GF-D8 (cell line): ENCODE measurements at places on chromosomes 7 and 10.

- DNase-seq: peak; percentile 8
Observed at GRCh38 chr7:103343758-103344452, 662 bp downstream of the DNAJC2 start.

DNA sequence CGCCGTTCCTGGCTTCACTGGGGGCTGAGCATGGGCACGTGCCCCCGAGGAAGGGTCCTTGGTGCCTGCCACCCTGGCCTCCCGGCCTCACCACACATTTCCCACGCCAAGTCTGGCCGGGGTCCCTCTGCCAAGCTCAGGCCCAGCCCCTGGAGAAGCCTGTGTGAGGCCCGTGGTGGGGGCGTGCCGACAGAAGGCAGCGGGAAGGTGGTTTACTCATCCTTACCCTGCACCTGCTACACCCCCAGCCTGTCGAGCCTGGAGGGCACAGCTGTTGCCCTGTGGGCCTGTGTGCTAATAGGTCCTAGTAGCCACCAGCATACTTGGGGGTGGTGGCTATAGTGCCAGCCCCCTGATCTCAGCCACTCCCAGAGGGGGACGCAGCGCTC lies 46.7 kb downstream of the NKX6-2 start:
- DNase-seq: no peak

GRCh38 chr10:31099664-31100063 lies 68.0 kb upstream of the ZNF438 start:
- DNase-seq: no peak

DNA sequence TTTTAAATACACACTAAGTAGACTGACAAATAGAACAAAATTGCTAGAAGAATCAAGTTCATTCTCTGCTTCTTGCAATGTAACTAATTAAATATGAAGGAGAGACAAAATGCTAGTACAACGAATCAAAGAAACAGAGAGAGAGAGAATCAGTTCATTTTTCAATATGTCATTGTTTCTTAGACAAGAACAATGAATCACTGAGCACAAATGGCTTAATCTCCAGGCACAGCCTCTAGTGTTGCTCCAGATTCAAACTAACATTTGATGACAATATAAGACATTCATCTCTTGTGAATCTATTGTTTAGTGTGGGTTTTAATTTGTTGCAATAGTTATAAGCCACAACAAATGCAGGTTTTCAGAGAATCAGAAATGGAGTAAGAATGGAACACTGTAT lies 357.4 kb upstream of the TMEM229A start:
- no peak for DNase-seq

GRCh38 chr7:66586181-66586580 lies 42.5 kb upstream of the KCTD7 start:
- no peak for DNase-seq

- no peak for DNase-seq
Observed at GRCh38 chr7:15459018-15459615, 102.7 kb downstream of the AGMO start.

GRCh38 chr10:122557516-122557915 lies 3.0 kb upstream of the DMBT1 start:
- no peak for DNase-seq

DNA sequence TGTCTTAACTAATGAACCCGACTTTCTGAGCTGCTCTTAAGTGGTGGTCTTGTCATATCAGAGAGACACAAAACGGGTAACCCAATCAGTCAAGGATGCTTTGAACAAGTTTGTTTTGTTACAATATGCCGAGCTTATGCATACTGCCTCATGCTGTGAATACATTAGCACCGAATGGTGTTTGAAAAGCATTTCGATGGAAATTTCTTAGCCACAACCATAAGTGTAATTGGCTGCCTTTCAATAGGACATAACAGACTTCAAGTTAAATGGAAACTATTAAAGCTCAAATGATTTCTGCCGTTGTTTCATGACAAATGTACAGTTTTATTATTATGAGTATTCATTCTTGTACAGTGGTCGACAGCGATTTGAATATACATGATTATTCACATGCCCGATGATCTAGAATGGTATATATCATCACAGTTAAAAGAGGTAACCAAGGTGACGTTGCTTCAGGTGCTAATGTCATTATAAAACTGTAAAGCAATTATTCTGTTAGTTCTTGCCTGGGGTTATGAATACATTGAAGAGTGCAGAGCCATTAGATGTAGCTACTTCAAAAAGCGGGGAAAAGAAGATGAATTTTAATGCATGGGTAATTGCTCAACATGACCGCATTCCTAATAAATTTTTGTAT lies 118.8 kb downstream of the EBF3 start:
- no peak for DNase-seq

DNA sequence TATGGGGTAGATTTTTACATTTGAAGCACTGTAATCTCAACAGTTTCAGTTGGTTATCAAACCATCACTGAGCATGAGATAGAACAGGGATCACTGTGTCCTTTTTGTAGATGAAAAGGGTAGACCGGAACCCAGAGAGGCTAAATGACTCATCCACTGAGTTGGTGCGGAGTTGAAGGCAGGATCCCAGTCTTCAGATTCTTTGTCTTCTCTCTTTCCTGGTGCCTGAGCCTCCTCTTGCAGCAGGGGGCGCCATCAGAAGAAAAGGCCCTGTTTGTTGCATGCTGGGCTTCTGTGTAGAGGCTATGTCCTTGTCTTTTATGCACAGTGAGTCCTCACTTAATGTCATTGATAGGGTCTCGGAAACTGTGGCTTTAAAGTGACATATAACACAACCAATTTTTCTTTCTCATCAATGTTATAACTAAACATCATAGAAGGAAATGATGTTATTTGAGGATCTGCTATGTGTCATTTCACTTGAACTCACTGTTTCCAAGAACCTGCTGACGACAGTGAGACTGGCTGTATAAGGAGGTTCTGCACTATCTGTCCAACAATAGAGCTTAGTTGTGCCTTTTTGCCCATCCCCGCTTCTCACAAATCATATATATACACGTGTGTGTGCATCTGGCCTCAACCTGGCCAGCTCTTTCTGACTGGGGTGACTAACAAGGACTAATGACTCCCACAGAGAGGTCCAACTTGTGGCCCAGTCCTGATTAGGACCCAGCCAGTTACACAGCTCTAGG lies 14.3 kb downstream of the ZNF282 start:
- no peak for DNase-seq

- no peak for DNase-seq
Observed at GRCh38 chr10:49350846-49351532, 44.9 kb downstream of the DRGX start.

- DNase-seq: no peak
Observed at GRCh38 chr7:124792002-124792401, 26.4 kb upstream of the GPR37 start.

DNA sequence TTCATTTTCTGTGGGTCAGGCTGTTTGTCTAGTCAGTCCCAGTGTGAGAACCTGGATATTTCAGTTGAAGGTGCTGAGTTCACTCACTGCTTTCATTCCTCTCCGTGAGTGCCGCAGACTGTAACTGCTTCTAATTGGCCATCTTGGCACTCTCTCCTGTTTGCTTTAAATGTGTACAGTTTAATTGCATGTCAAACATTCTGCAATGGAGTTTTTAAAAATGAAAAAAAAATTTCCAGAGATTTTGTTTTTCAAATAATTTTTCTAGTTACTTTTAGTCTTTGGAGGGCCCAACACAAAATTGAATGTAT lies 87.8 kb downstream of the CCSER2 start:
- DNase-seq: no peak

DNA sequence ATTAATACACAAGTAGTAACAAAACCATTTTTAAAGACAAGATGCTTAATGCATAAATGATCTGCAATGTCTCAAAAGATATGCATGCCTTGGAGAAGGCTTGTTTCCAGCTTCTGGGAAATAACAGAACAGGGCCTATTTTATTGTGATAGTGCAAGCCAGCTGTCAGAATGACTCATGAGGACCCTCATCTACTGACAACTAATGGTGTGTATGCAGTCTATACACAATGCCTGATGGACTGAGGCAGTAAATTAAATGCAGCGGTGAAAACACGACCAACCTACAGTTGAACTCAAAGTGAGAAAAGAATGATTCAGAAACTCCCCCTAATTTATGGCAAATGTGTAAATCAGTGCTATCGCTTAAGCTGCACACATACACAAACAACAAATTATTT lies 46.3 kb downstream of the VPS41 start:
- no peak for DNase-seq
